ENCODE measurements at places on chromosomes 5 and 9.
A peak's percentile ranks its signal among the peaks of the same experiment; 100 is the strongest.

DNA sequence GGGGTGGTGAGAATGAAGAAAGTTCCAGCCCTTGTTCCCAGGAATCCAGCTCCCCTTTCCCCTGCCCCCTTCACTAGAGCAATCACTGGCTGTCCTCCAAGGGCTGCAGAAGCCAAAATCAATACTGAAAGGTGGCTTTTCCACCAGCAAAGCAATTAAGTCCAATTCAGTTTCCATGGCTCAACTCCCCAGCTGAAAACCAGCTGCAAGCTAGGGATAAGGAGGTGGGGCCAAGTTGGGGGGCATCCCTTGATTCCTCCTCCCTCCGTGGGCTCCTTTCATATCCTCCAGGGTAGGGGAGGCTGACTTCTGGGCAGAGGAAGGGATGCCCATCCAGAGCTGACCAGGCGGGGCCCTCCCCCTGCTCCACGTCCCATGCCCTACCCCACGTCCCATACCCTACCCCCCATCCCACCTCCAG, 22.7 kb downstream of the CAMK2A start:
- DNase-seq: no peak

DNA sequence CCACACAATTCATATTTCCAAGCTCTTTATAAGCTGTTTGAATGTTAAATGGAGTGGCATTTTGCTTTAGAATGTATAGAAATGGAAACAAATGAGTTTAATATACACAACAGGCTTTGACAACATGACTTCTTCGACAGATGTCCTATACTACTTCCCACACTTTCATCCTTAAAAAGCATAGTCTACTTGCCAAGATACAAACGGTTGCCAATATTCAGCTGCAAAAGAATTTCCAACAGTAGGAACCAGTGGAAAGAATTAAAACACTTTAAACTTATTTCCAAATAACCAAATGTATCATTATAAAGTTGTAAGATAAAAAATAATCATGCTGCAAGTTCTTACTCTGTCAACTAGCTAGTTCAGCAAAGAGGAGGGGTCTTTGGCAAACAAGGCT, 456.4 kb downstream of the PDE4D start:
- DNase-seq: no peak

GRCh38 chr5:10876006-10876744, 115.1 kb upstream of the DAP start:
- DNase-seq: no peak

DNA sequence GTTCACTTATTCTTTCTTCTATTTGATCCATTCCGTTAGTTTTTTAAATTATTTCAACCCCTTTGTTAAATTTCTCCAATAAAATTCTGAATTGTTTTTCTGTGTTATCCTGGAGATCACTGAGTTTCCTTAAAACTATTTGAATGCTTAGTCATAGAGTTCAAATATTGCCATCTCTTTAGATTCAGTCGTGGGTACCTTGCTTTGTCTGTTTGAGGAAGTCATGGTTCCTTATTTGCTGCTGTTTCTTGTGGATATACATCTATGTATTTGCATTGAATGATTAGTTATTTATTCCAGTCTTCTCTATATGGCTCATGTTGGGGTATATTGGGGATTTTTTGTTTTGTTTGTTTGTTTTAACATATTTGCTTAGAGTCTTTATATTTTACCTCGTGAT, 80.6 kb downstream of the HINT1 start:
- DNase-seq: no peak

DNA sequence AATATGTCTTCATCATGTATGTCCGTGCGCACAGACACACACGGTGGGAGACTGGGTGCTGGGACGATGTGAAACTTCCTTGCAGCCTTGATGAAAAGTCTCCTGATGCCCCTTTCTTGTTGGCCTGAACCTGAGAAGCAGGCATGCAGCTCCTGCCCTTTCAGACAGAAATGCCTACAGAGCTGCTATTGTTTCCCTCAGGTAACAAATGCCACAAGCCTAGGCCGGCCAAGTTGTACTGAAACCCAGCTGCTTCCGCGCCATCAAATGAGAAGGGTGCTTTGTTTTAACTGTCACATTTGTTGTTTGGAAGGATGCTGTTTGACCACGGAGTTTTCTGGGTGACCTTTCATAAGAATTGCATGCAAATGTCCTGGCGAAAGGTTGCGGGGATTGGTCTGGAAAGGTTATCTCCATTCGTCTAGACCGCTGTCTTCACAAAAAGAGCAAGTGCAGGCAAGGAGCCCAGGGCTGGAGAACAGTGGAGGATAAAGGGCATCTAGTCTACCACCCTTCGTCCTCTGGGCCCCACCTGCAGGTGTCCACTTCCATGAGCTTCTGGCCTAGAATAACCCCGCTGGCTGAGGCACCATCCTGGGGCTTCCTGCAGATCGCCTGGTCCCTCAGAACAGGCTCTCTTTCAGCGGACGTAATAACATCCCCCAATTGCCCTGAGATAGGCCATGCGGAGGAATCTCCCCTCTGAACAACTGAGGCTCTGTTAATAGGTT, 197.2 kb downstream of the SEMA6A start:
- no peak for DNase-seq

GRCh38 chr5:62138607-62139006, 167.4 kb upstream of the KIF2A start:
- DNase-seq: no peak

DNA sequence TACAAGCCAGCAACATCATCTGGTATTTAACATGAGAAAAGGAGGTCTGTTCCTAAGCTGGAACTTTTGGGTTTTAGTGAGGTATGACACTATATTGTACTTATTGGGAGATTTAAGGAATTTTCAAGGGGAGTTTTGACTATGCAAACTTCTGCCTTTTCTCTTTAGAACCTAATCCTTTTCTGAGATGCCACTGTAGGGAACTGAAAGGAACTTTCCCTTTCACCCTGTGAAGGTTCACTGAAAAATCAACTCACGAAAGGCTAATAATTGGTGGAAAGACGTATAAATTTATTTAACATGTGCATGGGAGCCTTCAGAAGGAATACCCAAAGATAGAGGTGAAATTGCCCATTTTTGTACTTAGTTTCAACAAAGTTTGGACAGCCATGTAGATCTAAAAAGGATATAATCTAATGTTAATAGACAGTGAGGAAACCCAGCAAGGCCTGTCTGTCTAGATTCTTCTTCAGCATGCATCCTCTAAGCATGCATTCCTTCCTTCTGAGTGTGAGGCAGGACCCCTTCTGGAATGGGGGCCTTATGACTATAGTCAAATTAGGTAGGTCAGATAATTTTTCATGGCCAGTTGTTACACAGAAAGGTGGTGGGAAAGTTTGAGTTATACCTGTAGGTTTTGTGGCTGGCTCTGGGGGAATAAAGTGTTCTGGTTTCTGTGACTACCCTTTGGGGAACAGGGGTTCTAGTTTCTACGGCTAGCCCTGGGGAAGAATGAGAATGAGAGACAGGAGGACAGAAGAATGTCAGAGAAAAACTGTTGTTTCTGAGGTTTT, 200.3 kb downstream of the C9orf152 start:
- DNase-seq: no peak

DNA sequence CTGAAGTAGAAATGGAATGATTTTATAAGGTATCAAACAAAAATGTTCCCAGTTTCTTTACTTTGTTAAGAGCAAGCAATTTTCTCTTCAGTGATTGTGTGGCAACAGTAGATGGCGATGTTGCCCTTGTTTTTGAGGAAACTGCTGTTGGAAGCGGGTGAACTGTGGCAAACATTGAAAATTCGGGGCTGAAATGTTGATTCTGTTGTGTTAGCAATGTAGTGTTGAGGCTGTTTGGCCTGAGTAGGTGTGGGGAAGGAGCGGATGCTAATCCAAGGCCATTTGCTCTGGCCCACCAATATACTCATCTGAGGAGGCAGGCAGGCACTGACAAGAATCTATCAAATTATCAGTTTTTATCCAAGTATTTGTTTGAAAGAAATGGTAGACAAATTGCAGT, 129.8 kb downstream of the SLC12A2 start:
- peak; percentile 45 for DNase-seq

GRCh38 chr9:37914701-37915358, 10.9 kb upstream of the SLC25A51 start:
- no peak for DNase-seq

GRCh38 chr9:74293479-74293878, 203.7 kb upstream of the RORB start:
- DNase-seq: no peak

- peak; percentile 94 for DNase-seq
These were observed 594.6 kb upstream of the BRINP1 start for GRCh38 chr9:119963798-119964372.

GRCh38 chr5:160188141-160189015, 40.9 kb upstream of the FABP6 start:
- DNase-seq: peak; percentile 87

DNA sequence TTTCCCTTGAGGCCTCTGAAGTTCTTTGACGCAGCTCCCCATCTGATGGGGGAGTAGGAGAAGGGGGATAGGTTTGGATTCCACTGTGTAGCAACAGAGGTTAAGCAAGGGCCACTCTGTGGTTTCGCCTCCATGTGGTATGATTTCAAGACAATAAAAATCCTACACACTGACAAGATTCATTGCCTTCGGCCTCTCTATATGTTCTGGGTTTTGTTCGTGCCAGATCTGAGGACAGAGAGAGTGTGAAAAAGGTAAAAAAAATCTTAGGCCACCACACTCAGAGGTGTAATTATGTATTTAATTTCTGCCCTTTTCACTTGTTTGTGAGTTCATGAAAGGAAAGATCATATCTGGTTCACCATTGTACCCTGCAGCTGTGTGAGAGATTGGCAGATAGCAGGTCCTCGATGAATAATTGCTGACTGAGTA, 715.2 kb upstream of the ZNF608 start:
- no peak for DNase-seq

DNA sequence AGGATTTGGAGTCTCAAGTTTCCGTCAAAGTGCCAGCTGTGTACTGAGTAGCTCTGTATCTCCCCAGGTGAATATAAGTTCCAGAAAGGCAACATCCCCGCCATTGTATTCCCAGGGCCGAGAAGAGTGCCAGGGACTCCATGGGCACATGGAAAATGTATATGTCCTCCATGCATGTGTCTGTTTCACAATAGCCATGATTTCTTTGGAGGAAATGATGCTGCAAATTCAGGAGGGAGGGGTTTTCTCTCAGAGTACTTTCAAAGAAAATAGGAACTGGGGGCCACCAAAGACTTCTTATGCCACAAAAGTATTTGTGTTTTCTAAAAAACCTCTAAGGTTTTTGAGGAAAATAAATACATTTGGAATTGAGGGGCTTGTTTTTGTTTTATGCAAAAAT, 524.6 kb downstream of the BNC2 start:
- DNase-seq: no peak

Data from SK-N-MC (cell line).